Stimulated activated CD4-positive, alpha-beta T cell treated with anti-CD3 and anti-CD28 coated beads, TNF-alpha, amount 100 ng/mL, for 48 hours (primary cell): ENCODE measurements at places on chromosomes 4 and X.

DNA sequence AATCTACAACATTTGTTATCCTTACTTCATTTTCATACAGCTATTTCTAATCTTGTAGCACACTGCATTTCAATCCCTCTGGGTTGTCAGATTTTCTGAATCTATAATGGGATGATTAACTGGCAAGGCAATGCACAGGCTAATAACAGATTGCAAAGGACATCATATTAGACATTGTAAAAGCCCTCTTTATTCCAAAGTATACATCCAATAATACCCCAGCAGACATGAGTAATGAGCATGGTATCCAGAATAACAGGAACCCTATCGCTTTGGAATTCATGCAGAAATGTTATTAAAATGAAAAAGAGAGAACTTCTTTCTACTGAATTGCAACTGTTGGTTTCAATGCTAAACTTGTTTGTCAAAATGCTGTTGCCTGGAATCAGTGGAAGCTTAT is 122.9 kb downstream of the C4orf33 start:
- no peak for DNase-seq

GRCh38 chr4:66750273-66750672 is 795.0 kb downstream of the CENPC start:
- DNase-seq: no peak

DNA sequence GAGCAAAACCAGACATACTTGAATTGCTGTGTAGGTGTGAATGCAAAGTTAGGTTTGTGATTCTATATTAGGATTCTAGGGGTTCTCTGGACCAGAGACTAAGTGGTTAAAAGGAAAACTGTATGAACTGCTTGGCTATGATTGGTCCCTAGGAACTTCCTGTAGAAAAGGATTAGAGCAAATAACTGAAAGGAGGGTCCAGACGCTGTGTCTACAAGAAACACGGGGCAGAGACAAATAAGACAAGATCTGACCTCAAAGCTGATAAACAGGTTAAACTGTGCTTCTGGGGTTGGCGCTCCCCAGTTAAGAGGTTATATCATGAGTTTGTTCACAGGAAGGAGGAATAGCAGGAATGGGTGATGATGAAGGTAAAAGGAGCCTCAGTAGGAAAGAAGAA is 183.6 kb downstream of the MGST2 start:
- no peak for DNase-seq

DNA sequence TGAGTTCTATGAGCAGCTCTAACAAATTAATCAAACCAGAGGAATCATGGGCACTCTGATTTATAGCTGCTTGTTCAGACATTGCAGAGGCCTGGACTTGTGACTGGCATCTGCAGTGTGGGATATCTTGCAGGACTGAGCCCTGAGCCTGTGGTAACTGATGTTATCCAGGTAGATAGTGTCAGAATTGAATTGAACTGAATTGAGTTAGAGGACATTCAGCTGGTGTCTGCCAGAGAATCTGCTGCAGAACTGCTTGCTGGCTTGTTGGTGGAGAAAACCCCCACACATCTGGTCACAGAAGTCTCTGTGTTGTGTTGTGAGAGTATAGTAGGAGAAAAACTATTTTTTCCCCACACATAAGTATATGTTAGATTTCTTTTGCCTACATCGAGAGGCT is 42.2 kb downstream of the SMIM20 start:
- DNase-seq: no peak

GRCh38 chr4:14925471-14925870 is 76.8 kb upstream of the CPEB2 start:
- no peak for DNase-seq

DNA sequence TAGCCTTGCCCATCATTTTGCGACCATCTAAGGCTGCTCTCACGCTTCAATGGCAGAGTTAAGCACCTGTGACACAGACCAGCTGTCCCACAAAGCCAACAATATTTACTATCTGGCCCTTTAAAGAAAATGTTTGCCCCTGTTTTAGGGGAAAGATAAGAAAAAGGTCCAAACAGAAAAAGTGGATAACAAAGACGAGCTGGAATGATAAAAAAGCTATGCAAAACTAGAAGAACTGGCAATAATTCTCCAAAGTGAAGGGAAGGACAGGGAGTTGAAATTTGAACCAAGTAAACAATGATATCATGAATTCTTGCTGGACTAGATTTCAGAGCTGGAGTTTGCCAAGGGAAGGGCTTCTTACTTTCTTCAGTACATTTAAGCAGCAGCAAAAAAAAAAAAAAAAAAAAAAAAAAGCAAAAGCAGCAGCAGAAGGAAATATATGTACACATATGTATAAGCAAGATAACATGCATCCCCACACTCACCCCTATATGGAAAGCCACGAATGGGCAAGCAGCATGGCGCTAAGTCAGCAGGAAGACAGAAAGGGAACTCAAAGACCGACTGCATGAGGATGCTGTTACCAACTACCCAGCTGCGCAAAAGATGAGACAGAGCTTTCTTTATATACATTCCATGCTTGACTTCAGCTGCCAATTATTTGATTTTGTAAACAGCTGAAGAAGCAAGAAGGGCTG is 12.5 kb downstream of the TRAPPC2 start:
- DNase-seq: no peak

DNA sequence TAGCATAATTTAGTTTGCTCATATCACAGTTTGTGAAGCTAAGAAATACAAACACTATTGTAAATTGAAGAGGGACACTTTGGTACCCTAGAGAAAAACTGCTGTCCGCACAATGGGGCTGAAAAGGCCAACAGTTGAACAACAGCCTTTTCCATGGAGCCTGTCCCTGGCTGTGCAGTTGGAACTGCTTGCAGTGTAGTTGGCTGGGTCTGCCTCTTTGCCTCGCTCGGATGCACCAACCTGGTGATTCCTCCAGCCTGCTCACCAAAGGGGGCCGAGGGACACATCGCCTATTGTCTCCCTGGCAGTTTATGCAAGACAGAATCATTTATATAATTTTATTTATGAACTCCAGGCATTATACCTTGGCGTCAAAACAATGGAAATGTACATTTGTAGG is 16.5 kb upstream of the GALNT7 start:
- no peak for DNase-seq

DNA sequence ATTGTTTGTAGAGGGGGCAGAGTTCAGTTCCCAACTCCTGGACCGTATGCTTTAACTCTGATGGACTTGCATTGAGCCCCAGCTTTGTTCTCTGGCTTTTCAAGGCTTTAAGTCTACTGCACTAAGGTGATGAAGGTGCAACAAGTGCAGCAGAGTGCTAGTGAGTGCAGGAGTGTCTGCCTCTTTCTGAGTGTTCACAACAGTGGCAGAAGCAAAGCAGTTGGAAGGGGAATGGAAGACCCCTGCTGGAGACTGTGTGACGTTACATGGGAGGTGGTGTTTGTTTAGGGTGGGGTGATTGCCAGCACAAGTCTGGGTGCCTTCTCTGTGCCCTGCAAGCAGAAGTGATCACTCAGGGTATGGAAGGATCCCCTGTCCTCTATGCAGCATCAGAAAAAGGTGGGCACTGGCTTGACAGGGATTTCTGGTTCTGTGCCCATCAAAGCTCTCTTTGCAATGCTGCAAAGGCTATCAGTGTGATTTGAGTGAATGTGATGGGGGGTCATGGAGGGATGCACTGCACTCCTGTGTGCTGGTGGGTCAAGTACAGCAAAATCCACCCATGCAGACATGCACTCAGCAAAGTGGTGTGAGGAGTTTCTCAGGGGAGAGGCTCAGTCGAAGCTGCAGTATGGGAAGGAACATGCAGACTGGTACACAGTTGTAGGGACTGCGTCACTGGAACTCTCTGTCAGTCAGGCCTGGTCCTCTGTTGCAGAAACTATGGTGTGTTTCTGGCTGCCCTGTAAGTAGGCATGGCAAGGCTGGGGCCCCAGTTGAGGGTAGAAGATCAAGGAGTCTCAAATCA is 70.9 kb upstream of the UGT2B7 start:
- no peak for DNase-seq

GRCh38 chr4:149964001-149964796 is 114.0 kb upstream of the DCLK2 start:
- no peak for DNase-seq

GRCh38 chrX:37047776-37048175 is 39.6 kb downstream of the FAM47C start:
- DNase-seq: no peak

DNA sequence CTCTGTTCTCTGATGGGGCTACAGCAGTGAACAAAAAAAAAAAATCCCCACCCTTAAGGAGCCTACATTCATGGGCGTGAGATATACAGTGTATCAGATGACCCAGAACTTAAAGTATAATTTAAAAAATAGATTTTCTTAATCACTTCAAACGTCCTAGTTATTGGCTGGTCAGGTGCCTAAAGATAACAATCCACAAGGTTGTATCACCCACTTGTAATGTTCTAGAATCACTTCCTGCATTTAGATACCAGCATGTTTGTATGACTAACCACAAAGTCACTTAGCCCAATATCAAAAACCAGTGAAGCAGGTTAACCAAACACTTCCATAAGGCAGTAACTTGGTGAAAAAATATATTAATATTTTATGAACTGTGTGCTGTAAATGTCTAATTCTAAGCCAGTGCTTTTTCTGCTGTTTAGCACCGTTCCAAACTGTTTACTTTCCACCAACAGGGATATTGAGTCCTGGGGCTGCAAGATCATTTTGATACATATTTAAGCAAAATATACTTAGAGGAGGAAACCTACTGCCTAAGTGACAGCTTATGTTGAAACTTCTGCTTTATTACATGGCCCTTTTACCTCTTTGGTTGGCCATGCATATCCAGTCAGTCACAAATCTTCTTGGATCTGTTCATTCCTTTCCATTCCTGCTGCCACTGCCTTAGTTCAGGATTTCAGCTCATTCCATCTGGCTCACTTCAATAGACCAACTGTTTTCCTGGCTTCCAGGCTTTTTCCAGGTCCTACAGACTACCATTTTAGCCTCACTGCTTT is 43.3 kb downstream of the CD40LG start:
- no peak for DNase-seq

DNA sequence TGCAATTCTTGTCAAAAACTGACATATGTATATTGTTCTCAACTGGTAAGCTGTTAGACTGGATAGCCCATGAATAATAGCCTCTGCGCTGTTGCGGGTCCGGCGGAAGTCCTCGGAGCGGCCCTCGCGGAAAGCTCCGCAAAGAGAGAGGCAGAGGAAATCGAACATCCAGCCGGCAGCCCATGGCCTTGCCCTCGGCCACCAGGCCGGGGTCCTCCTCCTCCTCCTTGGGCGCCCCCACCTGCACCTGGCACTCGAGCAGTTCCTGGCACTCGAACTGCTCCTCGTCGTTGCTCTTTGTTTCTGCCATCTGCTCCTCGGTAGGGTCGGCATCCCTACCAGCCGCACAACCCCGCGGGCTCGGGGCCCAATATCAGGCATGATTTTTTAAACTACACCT is 1176.3 kb downstream of the PCDH18 start:
- DNase-seq: no peak
